Renal cortical epithelial cell (primary cell): ENCODE measurements at places on chromosomes 4 and X.
A peak's percentile ranks its signal among the peaks of the same experiment; 100 is the strongest.

DNA sequence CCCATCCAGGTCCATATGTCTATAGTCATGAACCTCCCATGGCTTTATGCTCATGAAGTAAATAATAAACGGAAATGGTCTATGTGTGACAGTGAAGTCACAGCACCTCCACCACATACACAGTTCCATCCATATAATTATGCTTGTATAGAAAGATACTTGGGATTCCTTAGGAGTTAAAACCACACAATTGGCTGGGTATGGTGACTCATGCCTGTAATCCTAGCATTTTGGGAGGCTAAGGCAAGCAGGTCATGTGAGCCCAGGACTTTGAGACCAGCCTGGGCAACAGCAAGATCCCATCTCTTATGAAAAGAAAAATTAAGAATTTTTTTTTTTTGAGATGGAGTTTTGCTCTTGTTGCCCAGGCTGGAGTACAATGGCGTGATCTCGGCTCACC, 55.6 kb upstream of the RBM47 start:
- peak; percentile 50 for DNase-seq

DNA sequence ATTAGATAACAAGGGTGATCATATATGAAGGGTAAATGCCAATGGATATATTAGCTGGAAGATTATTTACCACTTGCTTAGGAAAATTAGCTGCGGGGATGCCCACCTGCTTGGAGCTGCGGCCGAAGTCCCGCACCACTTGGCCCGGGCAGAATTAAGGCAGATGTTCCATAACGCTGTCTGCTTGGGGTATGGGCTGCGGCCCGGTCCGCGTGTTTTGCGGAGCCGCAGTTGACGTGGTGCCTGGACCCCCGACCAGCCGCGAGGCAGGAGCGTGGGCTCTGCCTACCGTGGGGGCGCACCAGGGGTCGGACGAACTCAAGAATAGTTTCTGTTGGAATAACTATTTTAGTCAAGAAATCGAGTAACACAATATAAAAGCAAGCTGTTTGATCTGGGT, 235.2 kb downstream of the CPXCR1 start:
- DNase-seq, result no peak

GRCh38 chr4:111610681-111611080, 534.6 kb upstream of the FAM241A start:
- DNase-seq, result no peak

GRCh38 chr4:19752599-19752998, 499.1 kb upstream of the SLIT2 start:
- DNase-seq, result no peak

DNA sequence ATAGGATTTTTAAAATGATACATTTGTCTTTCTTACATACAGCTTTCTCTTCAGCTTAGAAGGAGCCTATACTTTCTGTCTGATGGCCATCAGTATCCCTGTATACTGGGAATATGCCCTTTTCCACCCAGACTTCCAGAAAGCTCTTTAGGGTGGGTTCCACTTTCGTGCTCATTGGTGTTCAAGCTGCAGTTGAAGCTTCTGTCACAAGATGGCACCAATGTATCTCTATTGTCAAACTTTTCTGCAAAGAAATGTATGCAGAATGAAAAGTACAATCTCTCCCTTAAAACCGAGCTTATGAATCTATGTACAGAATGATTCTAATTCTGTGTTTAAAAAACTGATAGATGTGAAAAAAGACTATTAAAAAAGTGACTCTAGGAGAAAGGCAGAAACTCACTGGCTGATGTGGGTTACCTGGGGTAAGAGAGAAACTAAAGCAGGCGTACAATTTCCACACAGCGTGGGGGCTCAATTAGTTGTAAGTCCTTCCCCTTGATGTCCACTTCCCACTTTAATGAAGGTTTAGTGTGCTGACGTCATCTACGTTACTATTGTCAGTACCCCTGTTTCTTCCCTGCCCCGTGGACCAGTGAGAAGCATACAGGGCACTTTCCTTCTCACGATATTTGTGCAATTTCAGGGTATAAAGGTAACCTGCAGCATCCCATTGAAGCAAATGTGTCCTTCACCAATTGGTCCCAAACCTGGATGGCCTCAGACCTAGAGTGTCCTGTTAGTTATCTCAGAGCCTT, 57.3 kb upstream of the TCEAL2 start:
- DNase-seq, result peak; percentile 1
